ENCODE measurements at places on chromosomes 16 and 17.
A peak's percentile ranks its signal among the peaks of the same experiment; 100 is the strongest.

GRCh38 chr17:47224966-47225365 lies 15.8 kb downstream of the MYL4 start:
- no peak for DNase-seq

DNA sequence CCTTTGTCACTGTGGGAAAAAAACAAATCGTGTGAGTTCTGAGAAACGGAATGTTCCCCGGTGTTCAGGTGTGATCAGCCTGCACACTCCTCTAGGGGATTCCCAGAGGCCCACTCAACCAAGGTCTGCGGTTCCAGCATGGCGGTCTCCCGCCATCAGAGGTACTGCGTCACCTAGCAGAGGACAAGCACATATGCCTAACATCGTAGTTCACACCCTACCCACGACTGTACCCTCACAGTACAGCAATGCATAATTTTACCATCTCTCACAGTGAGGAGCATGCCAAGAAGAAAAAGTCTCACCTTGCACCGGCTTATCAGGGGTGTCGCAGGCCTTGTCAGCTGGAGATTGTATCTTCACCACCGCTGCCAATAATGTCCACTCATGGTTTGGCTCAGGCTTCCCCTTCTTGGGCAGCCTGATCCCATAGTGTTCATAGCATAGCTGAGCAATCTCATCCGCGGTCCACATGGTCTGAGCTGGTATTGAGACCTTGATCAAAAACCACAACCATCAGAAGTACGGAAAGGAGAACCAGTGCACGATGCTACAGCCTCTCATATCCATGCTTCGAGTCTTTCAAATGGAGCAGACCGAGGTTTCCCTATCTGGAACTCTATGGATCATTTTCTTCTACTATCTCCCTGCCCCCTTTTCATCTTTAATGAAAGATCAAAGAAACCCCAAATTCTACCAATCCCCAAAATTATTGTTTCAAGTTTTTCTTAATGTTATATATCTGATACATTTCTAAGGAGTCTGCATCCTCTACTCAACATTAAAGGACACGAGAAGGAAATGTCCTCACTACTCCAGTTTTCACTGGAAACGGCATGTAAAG lies 2.5 kb downstream of the ADAT1 start:
- no peak for DNase-seq

- no peak for DNase-seq
Measured at GRCh38 chr17:71383091-71383490, 737.7 kb upstream of the SOX9 start.

DNA sequence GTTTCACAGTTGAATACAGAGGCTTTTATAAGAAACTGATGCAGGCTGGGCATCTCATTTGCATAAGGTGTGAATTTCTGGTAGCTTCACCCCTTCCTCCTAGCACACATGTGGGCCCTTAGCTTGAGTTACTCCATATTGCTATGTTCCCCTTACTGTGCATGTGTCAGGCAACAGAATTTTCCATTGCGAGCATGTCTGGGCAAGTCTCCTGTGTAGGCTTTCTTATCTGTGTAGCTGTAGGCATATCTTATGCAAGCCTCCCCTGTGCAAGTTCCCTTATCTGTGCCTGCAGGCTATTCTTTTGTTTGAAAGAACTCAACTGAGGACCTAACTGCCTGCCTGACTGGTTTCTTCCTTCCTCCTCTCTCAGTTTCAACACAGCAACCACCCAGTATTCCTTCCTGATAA lies 597.4 kb upstream of the CDH5 start:
- DNase-seq: no peak

- DNase-seq: no peak
Measured at GRCh38 chr16:11481987-11482386, 104.7 kb downstream of the LITAF start.

DNA sequence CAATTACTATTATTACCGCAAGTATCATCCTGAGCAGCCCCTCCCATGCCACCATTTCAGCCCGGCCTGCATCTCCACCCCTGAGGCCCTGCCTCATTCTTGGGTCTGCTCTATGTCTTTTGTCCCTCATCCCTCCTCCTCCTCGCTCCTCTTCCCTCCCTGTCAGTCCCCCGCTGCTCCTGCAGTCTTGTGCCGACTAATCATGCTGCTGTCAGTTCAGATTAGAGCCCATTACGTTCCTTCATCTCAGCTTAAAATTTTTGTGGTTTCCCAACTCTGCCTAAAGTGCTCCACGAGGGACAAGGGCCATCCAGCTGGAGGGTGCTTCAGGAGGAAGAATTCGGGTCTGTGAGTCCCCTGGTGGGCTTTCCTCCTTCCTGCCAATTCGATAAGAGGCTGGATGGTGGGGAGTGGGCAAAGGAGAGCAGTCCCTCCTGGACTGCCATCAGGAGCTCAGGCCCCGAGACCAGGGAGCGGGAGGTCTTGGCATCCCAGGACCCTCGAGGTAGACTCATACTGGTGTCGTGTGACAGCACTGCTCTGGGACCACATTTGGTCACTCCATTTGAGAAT lies 32.9 kb upstream of the GOSR2 start:
- DNase-seq: no peak

- no peak for DNase-seq
Measured at GRCh38 chr16:72429671-72430081, 257.7 kb upstream of the PMFBP1 start.

GRCh38 chr17:19763416-19763815 lies 15.3 kb upstream of the ALDH3A1 start:
- DNase-seq: no peak

DNA sequence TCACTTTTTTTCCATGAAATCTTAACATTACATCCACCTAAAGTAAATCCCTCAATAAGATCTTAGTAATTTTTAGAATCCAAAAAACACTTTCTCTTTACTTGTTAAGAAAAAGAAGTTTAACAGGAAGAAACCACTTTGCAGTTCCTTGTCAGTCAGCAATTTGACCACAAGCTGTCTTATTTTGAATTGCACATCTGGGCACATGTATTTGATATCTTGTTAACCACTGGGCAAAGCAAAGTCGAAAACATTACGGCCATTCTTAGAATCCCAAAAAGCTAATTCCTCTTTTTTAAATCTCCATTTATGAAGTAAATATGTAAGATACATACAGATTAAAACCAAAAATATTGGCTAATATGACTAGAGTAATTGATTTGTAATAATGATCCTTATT lies 1.1 kb downstream of the ABCA10 start:
- DNase-seq: no peak

DNA sequence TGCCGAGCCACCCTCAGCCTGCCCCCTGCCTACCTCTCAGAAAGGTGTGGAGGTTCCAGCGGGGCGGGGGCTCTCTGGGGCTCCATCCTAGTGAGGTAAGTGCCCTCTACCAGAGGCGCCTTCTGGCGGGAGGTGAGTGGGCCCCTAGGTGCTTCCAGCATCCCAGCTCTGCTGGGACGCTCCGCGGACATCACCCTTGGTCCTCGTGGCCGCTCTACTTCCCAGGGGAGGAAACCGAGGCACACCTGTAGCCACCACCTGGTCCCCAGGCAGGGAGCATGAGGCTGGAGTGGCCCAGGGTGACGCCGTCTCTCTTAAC lies 1.4 kb downstream of the MCRIP2 start:
- DNase-seq: no peak

GRCh38 chr16:87015021-87015420 lies 302.2 kb downstream of the C16orf95 start:
- no peak for DNase-seq

DNA sequence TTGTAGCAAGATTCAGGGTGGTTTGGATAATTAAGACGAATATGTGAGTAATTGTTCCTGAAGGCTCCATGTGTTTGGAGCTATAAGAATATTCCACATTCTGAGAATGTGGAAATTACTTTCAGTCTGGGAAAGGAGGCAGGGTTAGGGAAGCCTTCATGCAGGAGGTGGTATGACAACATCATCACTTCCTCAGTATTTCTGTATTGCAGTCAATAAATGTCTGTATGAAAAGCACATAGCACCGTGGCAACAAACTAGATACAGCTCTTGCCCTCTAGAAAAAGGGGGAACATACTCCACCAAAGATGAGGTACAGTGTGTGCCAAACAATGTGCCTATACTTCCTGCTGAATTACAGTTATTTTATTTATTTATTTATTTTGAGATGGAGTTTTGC lies 26.1 kb upstream of the DHRS7B start:
- DNase-seq: no peak

- DNase-seq: no peak
Measured at GRCh38 chr17:70365091-70365583, 195.8 kb downstream of the KCNJ2 start.

GRCh38 chr17:58605470-58605869 lies 86.4 kb downstream of the TEX14 start:
- DNase-seq: no peak

- DNase-seq: peak; percentile 62
Measured at GRCh38 chr16:49755313-49755620, 100.6 kb downstream of the ZNF423 start.

- no peak for DNase-seq
Measured at GRCh38 chr17:29390851-29391631, 878 bp downstream of the TAOK1 start.

DNA sequence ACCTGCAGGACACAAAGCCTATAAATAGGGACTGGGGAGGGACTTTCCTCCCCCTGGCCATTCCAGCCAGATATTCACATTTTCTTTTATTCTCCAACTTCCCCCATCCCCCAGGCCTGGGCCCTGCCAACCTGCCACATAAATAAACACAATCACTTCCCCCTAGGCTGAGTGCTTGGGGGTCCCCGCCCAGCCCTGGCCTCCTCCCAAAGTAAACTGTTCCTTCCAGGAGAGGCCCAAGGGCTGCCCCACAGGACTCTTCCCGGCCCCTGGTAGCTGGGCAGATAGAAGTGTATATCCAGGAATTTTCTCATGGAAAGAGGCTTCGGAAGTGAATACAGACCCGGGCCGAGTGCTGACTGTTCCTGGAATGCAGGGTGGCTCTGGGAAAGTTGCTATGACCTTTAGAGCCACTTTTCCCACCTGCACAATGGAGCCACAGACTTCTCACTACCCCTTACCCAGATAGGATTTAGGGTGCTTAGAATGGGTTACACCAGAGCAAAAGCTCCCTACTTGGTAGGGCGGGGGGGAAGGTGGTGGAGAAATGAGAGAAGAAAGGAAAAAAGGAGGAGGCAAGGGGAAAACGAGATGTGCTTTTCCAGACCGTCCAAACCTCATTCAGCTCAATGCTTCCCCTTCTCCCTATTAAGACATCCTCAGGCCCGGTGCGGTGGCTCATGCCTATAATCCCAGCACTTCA lies 8.5 kb downstream of the CSF3 start:
- no peak for DNase-seq

DNA sequence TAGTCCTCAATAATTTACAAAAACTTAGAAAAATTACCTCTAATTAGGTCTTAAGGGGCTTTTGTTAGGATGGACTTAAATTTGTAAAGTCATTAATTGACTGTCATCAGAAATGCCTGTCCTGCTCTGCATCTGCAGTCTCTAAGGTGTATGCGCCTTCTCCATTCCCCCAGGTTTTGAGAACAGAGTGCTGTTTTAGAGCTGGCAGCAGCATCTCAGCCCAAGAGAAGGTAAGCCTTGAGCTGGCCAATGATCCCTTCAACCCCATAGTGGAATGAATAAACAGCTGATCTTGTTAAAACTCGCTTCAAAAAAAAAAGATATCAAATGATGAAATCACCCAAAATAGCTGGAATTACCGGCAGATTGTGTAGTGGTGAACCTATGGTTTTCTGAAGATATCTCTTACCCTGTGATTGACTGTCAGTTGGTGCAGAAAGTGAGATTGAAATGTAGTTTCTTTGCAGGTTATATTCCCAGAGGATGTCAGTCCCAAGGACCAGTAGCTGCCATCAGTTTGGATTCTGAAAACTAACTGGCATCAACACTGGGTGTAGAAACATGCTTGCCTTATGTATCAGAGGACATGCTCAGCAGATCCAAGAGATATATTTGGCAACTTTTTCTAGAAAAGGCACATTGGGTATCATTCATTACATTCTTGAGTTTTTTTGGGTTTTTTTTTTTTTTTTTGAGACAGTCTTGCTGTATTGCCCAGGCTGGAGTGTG lies 25.7 kb downstream of the TRPV2 start:
- no peak for DNase-seq

DNA sequence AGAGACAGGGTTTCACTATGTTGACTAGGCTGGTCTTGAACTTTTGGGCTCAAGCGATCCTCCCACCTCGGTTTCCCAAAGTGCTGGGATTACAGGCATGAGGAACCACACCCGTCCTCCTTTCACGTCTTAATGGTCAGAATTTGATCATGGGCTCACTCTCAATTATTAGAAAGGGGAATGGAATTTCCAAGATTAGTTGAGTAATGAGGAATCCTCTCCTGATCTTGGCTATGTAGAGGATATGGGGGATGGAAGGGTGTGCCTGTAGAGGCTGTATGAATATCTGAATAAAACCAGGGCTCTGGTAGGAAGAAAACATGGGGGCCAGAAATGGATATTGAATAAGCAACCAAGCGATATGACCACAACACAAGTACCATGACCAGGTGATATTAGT lies 25.9 kb upstream of the SMURF2 start:
- no peak for DNase-seq

DNA sequence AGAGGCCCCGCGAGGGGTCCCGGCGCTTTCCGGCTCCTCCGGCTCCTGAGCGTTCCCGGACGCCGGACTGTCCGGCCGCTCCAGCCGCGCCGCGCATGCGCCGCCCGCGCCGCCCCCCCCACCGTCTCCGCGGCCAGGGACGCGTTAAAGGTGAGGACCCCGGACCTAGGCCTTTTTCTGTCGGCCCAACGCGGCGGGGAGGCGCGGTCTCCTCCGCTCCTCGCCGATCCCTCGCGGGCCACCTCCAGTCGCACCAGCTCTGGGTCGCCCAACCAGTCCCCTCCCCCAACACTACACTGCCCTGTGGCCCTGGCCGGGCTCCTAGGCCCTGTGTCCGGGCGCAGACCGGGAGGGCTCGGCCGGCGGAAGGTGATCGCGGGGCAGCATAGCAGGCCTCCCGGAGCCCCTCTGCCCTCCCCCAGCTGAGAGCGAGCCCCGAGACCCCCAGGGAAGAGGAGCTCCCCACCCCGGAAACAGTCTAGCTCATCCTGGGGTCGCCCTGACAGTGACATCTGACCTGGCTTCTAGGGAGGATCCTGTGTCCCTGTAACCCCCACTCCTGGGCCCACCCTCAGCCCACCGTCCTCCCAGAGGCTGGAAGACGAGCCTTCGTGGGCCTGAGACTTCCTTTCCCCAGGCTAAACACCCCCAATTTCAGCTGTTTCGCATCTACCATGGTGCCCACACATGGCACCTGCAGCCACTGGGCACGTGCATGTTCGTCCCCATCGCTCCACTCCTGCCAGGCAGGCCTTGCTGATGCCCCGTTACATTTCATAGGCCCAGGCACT lies 14.7 kb upstream of the BCAR1 start:
- DNase-seq: no peak

DNA sequence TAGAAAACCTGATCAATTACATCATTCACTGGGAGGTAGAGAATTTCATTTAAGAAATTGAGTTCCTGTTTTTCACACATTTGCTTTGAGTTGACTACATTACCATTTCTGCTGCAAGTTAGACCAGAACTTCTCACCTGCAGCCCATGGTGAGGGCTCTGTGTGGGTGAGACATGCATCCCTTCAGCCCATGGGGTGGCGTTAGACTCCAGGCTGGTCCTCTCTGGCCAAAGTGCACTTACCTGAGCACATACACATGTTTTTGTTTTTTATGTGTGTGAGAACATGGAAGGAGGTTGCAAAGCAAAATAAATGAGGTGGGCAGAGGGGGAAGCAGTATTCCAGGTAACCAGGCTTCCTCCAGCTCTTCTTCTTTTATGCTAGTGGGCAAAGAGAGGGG lies 470.2 kb downstream of the PMP22 start:
- no peak for DNase-seq
